Activated CD8-positive, alpha-beta memory T cell treated with anti-CD3 and anti-CD28 coated beads for 1 hour (primary cell): ENCODE measurements at places on chromosomes 11 and 22.

GRCh38 chr11:1639102-1639620 lies 9.6 kb downstream of the KRTAP5-5 start:
- DNase-seq = no peak

DNA sequence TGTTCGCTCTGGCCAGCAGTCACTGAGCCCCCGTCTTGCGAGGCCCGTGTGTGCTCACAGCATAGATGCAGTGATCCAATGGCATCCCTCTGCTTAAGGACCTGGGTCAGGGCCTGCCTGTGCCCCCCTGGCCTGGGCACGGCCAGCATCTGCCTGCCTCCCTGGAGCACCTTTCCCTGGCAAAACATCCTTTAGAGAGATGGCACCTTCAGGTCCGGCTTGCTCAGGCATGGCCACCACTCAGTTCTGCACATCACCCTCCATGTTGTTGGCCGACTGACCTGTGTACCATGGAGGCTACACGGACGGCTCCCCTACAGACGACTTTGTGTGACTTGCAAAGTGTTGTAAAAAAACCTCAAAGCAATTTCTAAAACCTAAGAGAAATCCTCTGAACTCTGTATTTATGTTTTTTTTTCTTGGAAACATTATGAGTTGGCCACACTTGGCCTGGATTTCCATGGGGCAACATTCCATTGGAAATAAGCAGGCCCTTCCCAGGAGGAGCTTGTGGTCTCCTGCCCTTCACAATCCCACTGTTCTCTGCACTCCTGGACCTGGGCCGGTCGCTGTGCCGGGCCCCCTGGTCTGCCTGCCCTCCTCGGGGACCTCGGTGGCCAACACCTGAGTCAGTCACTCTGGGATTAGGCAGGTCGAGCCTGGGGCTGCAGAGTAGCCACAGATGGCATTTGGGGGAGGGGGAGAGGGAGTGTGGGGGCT lies 592.4 kb downstream of the TBC1D22A start:
- no peak for DNase-seq

DNA sequence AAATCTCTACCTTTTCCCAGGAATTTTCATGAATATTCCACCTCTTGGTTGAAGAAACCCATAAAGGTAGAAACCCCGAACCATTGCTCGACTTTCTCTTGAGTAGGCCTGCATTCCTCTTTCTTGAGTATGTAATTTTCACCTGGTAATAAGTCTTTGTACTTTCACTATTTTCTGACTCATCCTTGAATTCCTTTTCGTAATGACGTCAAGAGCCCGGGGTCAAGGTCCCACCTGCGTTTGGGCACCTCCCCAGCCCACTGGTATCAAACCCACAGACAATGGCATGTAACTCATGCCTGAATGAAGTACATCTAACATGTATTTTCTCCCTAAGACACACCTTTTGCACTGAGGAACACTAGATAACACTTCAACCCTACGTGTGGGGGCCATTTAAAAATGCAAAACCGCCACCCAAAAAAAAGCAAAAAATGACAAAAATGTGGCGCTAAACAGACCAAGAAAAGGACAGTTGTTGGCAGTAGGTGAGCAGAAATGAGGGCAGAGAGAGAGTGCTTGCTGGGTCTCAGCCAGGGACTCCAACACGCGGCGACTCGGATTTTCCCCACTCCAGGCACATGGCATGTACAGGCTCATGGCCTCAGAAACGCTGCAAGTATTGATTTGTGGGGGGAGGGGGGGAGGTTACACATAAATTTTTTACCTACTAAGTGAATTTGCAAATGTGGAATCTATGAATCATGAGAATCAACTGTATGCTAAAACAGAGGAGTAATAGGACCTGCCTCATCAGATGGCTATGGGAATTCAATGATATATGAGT lies 4.1 kb upstream of the C11orf24 start:
- DNase-seq = no peak

- no peak for DNase-seq
These were observed 17.2 kb downstream of the OPCML start for GRCh38 chr11:133515107-133515506.

DNA sequence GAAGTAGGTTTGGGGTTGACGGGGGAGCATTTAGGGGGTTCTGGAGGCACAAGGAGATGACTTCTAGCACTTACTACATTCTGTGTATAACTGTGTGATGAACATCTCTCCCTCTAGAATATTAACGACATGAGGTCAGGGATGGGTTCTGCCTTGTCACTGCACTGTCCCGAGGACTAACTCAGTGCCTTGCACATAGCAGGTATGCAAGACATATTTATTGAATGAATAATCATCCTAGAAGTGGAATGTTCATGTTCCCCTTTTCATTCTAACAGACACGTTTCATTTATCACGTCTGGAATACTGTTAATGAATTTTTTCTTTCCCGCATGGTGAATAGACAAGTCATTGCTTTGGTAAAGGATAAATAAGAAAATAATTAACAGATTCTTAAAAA lies 12.6 kb downstream of the SYT13 start:
- no peak for DNase-seq

GRCh38 chr11:104581246-104581980 lies 316.8 kb downstream of the CASP12 start:
- DNase-seq = no peak

DNA sequence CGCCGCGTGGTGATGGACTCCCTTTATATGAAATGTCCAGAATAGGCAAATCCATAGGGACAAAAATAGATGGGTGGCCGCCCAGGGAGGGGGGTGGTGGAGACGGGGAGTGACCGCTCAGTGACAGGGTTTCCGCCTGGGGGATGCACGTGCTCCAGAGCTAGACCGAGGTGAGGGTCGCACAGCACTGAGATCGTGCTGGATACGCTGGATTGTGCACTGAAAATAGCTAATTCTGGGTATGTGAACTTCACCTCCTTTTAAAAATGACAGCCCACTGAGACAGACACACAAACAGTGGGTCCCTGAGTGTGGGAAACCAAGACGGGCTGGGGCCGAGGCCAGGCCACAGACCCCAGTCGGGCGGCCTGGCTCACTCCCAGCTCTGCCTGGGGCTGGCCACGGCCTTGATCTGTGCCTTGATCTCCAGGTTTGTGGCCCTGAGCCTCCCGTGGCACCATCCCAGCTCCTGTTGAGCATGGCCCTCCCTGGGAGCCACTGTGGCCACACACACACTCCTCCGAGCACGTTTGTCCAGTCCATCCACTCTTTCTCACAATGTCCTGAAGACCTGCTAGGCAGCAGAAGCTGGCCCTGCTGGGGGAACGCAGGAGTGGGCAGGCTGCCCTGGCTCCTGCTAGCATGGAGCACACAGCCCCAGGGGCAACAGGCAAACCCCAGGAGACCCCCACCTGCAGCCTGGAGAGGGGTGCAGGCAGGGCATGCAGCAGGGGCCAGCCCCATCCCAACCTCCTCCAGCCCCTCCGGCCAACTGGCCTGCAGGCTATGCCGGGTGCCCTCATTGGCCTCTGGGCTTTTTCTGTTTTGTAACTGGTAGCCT lies 41.0 kb upstream of the TH start:
- no peak for DNase-seq

DNA sequence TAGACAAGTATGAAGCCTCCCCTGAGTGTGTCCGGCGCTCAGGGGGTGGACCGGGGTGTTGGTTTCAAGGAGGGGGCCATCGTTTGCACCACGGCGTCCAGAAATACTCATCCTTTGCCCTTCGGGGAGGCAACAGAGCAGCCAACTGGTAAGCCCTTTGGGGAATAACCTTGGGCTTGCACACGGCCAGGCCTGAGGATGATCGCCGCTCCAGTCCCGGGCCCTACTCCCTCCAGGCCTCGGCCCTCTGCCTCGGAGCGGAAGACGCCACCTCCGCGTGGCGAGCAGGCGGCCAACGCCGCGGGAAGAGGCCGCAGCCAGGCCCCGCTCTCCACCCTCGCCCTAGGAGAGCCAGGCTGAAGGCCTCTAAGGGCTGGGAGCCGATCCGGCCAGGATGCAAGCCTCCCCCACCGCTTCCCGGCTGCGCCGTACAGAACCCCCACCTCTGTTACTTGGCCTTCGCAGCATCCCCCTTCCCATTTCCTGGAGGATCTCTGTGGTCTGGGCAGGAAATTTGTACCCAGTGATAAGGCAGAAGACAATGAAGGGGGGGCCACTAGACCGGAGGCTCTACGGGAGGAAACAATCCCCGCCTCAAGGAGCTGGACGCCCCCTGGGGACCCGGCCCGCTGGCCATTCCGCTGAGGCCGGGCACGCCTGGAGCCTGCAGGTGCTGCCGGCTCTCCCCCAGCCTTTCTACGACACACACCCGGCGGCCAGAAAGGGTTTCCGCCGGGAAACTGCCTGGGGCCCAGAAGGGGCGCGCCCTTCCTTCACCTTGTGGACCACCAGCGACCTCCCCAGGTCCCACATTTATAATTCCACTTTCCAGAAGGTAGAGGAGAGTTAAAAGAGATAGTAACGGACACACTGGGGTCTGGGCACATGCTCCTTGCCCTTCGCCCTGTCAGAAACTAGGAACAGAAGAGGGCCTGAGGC lies 2.6 kb downstream of the ESAM start:
- DNase-seq = no peak

GRCh38 chr11:115132436-115133228 lies 371.6 kb downstream of the CADM1 start:
- no peak for DNase-seq

DNA sequence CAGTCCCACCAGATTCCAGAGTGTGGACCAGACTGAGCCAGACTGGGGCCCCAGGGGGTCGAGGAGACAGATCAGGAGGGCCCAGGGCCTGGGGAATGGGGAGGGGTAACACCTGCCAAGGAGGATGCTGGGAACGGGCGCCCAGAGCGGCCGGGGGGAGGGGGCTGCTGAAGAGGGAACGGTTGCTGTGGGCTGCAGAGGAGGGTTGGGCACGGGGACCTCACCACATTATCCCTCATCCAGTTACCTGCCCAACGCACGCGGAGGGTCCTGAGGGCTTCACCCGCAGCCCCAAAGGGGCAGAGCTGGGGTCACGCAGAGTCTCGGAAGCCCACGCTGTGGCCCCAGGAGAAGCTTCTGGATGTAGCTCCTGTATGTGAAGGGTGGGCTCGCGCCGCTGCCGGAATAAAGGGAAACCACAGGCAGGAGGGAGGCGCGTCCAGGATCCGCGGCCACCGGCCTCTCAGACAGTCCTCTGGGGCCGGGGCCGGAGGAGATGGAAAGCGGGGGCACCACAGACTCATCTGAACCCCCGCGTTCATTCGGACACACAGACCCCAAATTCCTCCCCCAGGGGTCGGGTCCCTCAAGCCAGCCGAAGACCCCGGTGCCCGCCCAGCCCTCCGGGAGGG lies 866 bp upstream of the SELENOO start:
- no peak for DNase-seq

DNA sequence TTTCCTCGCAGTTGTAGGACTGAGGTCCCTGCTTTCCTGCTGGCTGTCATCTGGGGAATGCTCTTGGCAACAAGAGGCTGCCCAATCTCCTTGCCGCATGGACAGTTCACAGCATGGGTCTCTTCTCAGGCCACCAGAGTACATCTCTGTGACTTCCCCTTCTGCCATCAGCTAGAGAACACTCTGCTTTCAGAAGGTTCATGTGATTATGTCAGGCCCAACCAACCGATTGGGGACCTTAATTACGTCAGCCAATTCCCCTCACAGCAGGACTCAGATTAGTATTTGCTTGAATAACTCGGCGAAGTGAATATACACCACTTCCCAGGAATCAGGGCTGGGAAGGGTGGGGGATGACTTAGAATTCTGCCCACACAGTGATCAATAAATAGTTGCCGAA lies 61.9 kb upstream of the CSNK2A3 start:
- no peak for DNase-seq

- DNase-seq = no peak
These were observed 19.0 kb downstream of the MPPED2 start for GRCh38 chr11:30567120-30567519.

DNA sequence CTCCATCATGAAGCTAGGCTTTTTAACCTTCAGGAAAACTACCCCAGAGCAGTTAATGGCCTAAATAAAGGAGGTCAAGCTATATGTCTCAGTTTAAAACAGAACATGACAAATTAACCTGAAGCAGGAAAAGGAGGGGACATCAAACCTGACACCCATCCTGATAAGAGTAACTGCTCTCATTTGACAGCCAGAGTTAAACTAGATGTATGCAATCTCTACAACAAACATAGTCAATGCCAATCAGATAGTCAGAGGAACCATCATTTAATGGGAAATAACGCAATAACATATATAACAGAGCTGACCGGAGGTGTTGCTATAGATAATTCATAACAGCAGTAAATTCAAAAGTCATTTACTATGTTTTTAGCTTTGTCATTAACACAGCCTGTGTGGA lies 3.1 kb downstream of the ZNF202 start:
- no peak for DNase-seq

DNA sequence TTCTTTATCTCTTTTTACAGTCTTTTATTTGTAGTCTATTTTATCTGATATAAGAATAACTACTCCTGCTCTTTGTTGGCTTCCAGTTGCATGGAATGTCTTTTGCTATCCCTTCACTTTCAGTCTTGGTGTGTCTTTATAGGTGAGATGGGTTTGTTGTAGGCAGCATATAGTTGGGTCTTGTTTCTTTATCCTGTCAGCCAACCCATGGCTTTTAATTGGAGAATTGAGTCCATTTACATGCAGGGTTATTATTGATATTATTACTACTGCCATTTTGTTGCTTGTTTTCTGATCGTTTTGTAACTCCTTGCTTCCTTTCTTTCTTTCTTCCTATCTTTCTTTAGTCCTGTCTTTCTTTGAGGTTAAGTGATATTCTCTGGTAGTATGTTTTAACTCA lies 11.9 kb upstream of the IL17RA start:
- DNase-seq = no peak

DNA sequence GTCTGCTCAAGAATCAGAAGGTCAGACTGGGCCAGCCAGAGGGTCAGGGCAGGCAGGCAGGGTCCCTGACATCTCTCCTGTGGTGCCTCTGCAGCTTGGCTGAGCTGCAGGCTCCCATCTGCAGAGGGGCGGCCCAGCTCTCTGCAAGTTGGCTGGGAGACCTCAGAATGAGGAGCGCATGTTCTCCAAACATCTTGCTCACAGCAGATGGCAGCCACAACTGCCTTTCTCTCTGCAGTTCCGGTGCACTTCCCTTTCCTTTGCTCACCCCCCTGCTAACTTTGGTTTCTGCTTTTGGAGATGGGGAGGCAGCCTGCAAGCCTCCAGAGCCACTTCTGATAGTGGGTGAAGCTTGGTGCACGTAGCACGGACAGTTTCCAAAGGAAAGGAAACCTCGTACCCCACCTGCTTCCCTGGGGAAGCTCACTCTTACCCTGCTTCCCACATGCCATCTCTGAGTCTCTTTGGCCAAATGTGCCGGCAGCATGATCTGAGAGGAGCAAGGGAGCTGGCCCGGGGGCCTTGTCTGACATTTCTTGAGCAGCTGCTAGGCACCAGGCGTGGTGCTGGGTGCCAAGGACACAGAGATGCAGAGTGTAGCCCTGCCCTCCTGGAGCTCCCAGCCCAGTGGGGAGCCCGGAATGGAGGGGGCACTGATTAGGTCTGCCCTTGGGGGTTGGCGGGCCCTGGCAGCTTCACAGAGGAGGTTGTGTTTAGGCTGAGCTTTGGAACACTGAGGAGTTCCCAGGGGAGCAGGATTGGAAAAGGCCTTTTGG lies 18.2 kb downstream of the DAGLA start:
- DNase-seq = no peak

GRCh38 chr11:20621679-20622078 lies 22.3 kb downstream of the SLC6A5 start:
- no peak for DNase-seq
